GF-D8 (cell line): ENCODE measurements at places on chromosomes 3 and 15.
A peak's percentile ranks its signal among the peaks of the same experiment; 100 is the strongest.

DNA sequence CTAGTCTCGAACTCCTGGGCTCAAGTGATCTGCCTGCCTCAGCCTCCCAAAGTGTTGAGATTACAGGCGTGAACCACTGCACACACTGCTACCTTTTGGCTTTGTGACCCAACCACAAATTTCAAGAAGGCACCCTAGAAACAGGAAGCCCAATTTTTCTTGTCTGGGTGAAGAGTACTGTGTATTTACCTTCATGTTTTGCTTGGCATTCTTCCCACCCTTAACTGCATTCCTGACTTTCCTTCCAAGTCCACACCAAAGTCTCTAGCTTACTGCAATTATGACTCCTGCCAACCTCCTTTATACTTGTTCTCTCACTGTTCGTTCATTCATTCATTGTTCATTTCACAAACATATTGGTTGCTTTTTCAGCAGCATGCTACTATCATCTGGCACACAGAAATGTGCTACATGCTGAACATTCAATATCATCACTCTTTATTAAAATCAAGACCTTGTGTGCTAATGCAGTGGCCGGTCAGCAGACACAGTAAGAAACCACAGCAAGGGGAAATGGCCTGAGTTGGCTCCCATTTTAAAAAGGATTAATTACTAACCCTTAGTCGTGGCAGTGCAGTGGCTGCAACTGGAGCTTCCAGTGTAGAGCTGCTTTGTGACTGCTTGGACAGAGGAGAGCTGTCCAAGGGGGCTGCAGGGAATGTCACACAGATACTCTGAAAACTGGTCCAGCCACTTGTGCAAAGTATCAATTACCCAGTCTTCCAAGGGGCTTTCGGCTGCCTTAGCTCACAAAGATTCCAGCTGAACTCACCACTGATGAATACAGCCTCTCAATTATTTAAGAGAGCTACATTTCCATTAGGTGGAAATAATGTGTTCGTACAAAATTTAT lies 94.0 kb downstream of the ETFA start:
- DNase-seq: no peak

DNA sequence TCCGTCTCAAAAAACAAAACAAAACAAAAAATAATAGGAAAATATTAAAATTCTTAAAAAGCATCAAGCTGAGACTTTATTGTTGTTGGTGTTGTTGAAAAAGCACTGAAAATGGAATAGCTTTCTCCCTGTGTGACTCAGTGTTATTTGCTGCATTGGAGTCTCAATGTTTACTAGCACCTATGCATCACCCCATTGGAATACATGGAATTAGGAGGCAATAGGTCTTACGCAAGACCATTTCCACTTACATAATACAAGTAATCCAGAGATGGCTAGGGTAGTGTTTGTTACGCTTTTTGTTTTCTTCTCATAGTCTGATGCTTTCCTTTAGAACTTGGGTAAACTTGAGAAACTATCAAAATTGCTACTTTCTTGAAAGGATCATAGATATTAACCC lies 15.2 kb downstream of the GXYLT2 start:
- DNase-seq: no peak

DNA sequence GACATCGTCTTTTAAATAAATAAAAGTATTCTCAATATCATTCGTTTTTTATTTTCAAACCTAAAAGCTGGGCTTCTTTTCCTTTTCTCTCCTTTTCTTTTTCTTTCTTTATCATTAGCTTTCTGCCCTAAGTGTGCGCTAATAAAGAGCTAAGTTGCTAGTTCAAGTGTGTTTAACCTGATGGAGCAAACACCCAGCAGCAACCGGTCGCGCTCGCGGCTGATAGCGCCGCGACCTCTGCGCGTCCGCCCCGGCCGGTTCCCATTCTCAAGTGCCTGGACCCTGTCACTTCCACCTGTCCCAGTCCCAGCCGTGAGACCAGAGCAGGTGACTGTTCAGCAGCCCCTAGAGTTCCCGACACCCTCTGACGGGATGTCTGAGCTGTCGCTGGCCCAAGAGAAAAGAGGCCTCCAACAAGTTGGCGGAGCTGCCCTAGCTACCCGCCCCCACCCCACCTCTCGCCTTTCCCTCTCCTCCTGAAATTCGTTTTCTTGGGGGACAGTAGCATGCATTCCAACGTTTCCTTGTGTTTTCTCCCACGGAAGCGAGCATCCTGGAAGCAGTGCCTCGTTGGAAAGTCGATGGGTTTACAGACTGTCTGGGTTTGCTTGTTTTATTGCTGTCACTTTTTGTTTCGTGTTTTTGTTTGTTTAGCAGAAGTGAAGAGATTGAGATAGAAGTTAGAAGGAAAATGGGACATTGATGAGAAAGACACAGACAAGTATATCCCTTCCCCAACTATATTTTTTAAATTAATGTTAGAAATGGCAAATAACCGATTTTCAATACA lies 3.1 kb upstream of the MECOM start:
- DNase-seq: no peak

DNA sequence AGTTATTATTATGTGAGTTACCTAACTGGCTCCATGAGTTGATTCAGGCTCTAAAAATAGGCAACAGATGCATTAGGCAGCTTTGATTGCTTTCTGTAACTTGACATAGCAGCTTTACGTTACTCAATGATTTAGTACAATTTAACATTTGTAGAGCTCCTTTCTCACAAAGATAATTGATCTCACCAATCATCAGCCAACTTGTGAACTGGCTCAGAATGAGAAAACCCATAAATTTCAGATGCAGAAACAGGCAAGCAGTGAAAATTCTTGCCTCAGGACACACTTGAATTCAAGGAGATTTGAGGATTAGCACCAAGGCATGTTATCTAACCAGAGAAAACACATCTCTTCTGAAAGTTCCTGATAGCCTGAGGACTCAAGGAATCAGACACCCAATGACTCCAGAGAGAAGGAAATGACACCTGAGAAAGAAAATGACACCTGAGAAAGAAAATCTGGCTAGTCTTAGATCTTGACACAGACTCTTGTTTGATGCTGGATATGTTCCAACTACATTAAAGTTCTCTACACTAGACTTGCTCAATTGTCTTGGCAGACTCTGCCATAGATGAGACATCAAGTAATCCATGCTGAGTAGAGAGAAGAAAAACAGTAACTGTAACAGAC lies 315.1 kb upstream of the CBLB start:
- no peak for DNase-seq

DNA sequence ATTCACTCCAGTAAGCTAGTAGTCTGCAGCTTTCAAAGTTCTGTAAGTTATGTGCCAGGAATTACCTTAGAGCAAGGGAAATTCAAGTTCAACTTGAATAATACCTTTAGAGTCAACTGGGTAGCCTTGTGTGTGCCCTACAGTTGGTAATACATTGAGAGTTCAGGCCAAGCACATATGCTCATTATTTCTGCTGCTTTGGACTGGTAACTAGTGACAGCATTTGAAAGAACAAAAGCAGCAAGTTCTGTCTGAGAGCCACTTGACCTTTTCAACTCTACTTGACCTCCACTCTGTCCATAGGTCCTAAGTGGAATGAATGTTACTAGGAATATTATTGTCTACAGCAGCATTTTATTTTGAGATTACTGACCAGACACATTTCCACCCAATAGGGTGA lies 723.5 kb downstream of the NLGN1 start:
- DNase-seq: no peak

DNA sequence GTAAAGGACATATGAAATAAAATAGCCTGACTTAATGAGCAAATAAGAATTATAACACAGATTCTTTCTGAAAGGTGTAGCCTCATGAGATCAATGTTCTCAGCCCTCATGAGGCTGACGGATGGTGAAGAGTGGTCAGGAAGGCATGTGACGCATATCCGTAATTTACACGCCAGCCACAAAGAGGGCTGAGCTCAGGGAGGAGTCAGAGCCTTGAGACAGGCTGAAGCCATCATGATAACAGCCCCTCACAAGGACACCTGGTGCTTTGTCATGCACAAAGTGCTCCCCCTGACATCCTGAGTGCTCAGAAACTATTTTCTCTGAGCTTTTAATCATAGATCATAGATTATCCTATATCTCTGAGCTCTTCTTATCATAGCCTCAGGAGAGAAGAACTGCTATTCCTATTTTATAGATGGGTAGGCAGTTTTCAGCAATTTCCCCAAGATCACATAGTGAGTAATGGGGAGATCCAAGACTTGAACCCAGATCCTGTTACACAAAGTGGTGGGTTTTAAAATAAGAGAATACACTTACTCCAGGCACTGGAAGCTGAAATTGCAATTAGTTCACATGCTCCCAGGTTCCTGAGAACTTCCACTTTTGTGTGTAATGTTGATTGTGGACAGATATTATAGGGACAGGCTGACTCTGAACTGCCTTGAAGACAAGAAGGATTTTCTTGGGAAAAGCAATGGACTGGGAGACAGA lies 267.1 kb downstream of the RPLP1 start:
- DNase-seq: peak; percentile 49

GRCh38 chr3:78571486-78571885 lies 1196.3 kb downstream of the ROBO1 start:
- no peak for DNase-seq

DNA sequence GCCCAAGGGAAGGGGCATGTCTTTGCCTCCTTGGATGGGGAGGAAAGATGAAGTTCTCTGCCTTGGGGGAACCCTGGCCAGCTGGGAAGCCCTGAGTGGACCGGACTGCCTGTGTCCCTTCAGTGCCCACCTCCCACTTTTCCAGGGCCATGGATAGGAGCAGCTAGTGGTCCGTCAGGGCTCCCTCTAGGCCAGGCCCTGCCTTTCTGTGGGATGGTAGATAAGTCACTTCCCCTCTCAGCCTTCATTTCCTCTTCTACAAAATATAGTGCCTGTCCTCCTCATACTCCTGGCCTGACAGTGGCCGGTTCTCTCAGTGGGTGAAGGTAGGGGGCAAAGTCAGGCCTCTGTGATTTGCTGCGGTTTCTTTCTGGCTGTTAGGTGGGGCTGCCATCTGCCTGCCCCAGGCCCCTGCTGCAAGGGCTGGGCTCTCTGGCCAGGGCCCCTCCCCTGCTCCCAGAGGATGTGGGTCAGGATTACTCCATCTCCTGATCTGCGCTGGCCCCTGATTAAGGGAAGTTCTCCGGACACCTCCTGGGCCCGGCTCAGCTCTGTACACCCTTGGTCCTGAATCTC lies 1.4 kb downstream of the PLEKHO2 start:
- peak; percentile 89 for DNase-seq

GRCh38 chr3:197728487-197728886 lies 8.2 kb downstream of the RUBCN start:
- no peak for DNase-seq

GRCh38 chr15:89462198-89462912 lies 34.0 kb downstream of the RHCG start:
- no peak for DNase-seq

DNA sequence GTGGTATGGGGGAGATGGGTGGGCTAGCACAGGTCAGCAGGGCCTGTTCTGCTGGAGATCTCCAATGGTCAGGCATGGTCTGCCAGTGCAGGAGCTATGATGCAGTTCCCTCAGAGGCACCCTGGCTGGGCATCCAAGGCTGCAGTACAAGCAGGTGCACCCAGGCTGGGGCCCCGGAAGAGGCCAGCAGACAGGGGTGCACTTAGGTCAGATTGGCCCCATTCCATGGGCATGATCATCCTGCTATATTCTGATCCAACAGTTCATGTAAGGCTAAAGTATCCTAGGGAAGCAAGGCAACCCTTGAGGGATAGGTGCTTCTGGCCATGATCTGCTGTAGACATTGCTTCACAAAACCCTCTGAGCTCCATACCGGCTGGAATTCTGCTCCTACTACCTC lies 53.5 kb downstream of the STRIT1 start:
- no peak for DNase-seq

GRCh38 chr15:53351373-53351772 lies 408.1 kb downstream of the WDR72 start:
- no peak for DNase-seq

GRCh38 chr3:52798978-52799476 lies 4.4 kb downstream of the ITIH3 start:
- DNase-seq: no peak

DNA sequence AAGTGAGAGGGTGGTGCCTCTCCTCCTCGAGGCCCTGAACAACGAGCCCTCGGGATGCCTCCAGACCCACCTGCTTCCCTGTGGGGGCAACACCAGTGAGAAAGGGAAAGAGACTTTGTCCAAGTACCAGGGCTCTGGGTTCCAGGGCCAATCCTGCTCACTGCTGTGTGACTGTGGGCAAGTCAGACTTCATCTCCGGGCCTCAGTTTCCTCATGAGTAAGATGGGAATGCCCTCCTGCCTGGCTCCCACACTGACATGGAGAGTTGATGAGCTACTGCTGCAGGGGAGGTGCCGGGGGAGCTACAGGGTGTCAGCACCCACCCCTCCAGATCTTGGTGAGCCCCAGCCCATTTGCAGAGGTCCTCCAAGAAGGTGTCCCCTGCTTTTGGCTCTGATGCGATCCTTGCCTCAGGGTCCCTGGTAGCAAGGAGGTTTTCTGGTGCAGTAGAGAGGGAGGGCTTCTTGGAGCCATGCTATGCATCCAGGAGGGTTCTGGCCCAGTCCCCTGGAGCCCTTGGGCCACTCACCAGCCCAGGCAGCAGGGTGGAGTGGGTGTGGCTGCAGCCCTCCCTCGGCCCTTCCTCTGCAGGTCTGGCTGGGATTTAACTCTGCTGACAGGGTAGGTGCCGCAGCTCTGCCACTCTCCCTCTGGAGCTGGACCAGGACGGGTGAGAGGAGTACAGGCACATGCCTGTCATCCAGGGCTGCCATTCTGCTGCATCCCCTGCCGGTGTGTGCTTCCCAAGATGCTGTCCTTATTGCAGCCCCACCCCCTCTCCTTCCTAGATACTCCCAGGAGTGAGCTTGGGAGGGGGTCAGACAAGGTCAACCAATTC lies 26.9 kb downstream of the LOXL1 start:
- no peak for DNase-seq

DNA sequence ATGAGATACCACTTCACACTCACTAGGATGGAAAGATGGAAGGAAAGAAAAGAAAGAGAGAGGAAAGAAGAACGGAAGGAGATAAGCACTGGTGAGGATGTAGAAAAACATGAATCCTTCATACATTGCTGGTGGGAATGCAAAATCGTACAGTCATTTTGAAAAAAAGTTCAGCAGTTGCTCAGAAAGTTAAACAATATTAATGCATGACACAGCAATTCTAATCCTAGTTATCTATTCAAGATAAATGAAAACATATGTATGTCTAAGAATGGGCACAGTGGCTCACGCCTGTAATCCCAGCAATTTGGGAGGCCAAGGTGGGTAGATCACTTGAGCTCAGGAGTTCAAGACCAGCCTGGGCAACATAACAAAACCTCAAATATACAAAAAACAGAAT lies 59.1 kb downstream of the SENP7 start:
- no peak for DNase-seq

- DNase-seq: no peak
Measured at GRCh38 chr3:162213956-162214355, 717.3 kb downstream of the OTOL1 start.

- DNase-seq: no peak
Measured at GRCh38 chr15:57395292-57395691, 19.0 kb downstream of the CGNL1 start.

DNA sequence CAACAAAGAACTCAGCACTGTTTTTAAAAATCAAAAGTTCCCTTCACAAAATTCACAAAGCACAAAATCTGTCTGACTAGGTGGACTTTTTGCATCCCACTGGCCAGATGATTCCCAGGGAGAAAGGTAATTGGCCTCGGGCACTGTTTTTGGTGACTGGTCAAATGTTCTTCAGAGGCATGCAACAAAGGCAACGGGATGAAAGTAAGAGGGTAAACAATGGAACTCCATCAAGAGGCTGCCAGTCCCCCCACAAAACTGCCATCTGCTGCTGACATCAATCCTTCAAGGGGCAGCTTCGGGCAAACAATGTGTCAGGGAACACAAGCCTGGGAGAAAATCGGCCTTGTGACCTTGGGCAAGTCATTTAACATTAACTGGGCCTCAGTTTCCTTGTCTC lies 3.3 kb downstream of the SRGAP3 start:
- no peak for DNase-seq
